Foreskin keratinocyte (primary cell): ENCODE measurements at places on chromosomes 4 and X. TPM values are rescaled to one million over a fixed set of nuclear protein-coding genes. Genes with fewer than 3 reads are reported as not detected.

The CTAG1A gene
- total RNA-seq = not detected in 2 replicates

The BCOR gene
- total RNA-seq = 20.4 and 22.5 TPM in 2 replicates

DNA sequence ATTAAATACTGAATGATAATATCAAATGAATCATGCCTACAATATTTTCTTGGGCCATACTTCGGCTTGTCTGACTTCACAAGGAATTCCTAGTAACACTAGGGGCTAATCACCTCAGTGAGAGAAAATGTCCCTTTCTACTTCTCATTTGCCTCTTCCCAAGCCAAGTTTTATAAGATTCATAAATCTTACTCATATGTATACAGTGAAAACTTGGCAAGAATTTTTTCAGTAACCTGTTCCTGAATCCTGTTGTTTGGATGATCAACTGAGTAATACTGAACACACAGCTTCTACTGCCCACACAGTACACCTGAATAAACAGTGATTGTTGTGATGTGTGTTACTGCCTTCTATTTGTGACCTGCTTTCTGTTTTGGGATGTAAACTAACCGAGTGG lies 16.5 kb downstream of the TMPRSS11E start:
- peak; percentile 72 for DNase-seq

The SAGE1 gene
- total RNA-seq = not detected in 2 replicates

The LNX1 gene
- 0.25 and 0.34 TPM in 2 replicates for total RNA-seq

- DNase-seq = no peak
Observed at GRCh38 chr4:13922459-13922858, 294.9 kb upstream of the BOD1L1 start.

The AVPR2 gene
- not detected in 2 replicates for total RNA-seq

The HPF1 gene
- total RNA-seq = 25.5 and 26.4 TPM in 2 replicates

The MAGEB3 gene
- not detected in 2 replicates for total RNA-seq
